ENCODE measurements at places on chromosomes 12 and 14.

GRCh38 chr12:111316671-111317070 is 52.2 kb downstream of the PHETA1 start:
- no peak for DNase-seq

GRCh38 chr12:94103986-94104385 is 44.4 kb upstream of the PLXNC1 start:
- no peak for DNase-seq

DNA sequence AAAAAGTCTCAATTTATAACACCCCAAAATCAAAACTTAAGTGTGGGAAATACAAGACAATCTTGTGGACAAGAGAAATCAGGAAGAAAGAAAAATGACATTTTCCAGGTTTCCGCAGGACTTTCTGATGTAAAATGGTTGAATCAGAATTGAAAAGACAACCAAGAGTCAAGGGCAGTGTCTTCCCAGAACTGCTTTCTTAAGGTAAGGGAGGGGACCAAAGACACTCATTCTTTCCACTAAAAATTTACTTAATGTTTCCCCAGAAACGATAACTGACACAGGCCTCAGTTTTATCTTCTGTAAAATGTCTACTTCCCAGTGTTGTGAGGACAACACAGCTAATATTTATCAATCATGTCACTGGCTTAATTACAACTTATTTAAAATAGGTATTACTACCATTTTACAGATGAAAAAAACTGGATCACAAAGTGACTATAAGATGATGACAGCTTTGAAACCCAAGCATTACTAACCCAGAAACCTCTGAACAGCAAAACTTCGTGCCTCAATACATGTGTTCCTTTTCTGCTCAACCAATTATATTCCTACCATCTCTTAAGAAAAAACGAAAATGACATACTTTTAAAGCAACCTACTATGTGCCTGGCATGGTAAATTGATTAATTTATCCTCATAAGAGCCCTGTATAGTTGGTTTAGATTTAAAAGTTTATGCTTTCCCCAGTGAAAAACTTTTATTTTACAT is 4.6 kb downstream of the SINHCAF start:
- no peak for DNase-seq

GRCh38 chr14:31360919-31361662 is 59.3 kb downstream of the HEATR5A start:
- DNase-seq, result no peak

DNA sequence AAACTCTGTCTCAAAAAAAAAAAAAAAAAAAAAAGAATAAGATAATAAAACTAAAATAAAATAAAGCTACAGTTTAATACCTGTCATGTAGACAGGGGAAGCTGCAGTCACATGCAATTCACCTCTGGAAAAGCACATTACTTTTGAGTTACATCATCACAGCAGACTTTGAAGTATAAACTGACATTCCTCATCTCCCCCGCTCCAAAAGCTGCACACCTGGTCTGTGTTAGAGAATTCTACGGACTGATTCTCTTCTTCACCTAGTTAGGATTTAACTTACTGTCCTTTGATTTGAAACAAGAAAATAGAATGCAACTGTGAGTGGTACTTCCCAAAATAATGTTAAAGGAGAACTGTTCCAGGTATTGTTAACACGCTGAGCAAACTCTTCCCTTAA is 25.1 kb downstream of the SPPL3 start:
- DNase-seq, result no peak

DNA sequence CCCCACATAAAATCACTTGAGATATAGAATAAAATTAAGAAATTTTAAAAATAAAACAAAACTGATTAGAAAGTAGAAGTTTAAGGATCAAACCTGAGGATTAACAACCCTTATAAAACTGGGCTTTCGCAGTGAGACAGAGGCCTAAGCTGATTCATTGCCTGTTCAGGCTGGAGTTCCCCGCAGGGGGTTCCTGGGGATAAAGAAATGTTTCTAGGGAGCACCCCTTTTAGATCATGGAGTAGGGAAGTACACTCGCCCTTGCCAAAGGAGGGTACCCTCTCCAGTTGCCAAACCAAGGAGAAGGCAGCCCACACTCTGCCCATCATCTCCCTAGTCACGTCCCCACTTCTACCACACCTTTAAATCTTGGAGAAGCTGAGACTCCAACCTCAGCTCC is 6.8 kb downstream of the GLIPR1 start:
- no peak for DNase-seq

- DNase-seq, result no peak
Measured at GRCh38 chr14:54192610-54193009, 204.2 kb upstream of the CDKN3 start.

DNA sequence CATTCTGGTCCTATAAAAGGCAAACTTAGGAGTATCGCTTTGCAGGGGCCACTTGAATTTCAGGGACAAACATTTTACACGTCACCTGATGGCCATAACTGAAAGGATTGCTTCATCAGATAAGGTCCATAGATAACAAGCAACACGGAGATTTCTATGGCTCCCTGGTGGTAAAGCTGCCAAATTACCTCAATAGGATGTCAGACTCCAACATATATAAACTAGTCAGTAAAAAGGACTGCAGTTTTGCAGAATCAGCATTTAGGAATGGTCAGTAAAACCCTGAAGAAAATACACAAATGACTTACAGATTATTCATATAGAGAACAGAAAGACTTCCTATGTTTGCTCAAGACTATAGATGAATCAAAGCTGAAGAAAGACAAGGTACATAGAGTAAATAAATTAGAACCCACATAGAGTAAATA is 66.1 kb upstream of the GRIP1 start:
- no peak for DNase-seq

All from stimulated activated CD8-positive, alpha-beta memory T cell treated with anti-CD3 and anti-CD28 coated beads, Interleukin-7, amount 100 ng/mL, for 4 hours (primary cell).